C1 segment of cervical spinal cord (tissue), 14 donors: ENCODE measurements at places on chromosomes 7 and 10.
A peak's percentile ranks its signal among the peaks of the same experiment; 100 is the strongest.

GRCh38 chr7:97270280-97270679 lies 152.8 kb downstream of the SDHAF3 start:
- no peak for DNase-seq

GRCh38 chr7:46960970-46961369 lies 620.9 kb downstream of the TNS3 start:
- no peak for DNase-seq

DNA sequence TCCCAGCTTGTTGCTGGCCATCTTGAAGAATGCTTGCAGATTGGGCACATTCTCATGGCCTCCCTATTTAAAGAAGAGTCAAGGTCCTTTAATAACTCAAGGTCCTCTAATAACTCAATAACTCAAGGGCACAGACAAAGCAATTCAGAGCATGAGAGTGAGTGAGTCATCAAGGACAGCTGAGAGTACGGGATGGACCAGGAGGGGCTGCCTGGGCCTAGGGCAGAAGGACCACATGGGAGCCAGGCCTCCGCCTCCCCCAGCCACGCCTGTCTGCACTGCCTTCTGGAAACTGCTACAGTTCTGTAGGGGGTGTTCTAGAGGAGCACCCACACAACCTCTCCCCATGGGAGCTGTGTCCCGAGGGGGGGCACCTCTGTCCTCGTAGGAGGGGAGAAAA lies 48.9 kb downstream of the ZNF503 start:
- DNase-seq, result no peak

DNA sequence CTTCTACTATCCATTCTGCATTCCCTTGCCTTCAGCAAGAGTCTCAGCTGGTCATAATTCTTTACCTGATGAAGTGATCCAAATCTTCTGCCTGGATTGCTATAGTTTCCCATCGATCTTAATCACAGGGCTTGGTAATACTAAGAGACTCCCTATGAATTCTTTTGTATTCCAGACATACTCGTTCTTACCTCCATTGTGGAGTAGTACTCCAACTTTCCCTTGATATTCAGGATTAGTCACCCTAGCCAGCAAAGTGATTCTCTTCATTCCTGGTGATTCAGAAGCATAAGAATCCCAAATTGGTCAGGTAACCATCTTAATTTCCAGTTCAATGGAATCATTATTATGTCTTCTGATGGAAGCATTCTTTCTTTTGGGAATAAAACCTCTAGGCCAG lies 96.7 kb downstream of the TWIST1 start:
- DNase-seq, result no peak

DNA sequence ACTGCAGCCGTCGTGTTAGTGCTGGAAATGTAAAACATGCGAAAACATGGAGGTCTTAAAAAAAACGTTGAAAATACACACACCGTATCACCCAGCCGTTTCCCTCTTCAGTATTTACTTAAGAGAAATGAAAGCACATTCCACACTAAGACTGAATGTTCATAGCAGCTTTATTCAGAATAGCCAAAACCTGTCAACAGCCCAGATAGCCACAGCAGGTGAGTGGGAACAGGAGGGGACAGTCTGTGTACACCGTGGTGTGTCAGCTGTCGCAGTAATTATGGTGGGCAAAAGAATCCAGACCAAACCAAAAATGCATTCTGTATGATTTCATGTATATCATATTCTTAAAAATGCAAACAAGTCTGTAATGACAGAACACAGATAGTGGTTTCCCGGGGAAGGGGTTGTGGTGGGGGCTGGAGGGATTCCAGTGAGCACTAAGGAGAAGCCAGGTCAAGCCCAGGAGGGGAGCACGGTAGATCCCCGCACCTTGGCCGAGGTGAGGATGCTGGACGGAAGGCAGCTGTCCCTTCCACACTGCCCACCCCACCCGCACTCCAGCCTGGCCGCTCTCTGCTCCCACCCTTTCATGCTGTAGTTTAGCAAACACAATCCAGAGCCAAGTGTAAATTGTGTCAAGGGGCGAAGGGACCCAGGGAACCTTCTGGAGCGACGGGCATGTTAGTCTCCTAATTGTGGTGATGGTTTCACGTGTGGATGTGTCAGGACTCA lies 123.6 kb downstream of the NKX6-2 start:
- no peak for DNase-seq

GRCh38 chr10:86443936-86444335 lies 77.3 kb upstream of the GRID1 start:
- no peak for DNase-seq

DNA sequence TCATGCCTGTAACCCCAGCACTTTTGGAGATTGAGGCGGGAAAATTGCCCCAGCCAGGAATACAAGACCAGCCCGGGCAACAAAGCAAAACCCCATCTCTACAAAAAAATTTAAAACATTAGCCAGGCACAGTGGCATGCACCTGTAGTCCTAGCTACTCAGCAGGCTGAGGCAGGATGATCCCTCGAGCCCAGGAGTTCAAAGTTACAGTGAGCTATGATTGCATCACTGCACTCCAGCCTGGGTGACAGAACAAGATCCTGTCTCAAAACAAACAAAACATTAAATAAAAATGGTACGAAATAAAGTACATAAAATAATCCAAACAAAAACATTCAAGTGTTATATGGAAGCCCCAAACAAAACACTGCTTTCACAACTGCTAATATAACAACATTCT lies 125.0 kb downstream of the SNX13 start:
- DNase-seq, result no peak

GRCh38 chr7:42237811-42238541 lies 967 bp upstream of the GLI3 start:
- peak; percentile 13 for DNase-seq

- no peak for DNase-seq
These were observed 110.7 kb downstream of the LRMDA start for GRCh38 chr10:75542084-75542483.

DNA sequence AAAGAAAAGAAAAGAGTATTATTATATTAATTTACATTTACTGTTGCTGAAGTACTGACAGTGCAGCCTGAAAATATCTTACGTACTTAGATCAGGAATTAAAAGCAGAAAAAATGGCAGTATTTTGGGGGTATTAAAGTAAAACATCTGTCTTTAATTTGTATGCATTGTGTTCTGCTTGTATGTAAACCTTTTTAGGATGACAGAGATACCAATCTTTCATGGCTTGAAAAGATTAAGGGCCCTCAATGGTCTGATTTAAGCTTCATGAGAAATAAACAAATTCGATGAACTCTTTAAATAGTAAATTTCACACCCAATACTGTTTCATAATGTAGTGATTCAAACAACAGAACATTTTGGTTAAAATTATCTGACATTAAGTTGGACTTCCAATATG lies 116.3 kb downstream of the MLLT10 start:
- no peak for DNase-seq

GRCh38 chr10:58894929-58895328 lies 281.5 kb upstream of the PHYHIPL start:
- DNase-seq, result no peak

- DNase-seq, result peak; percentile 84
These were observed 99.6 kb upstream of the DIP2C start for GRCh38 chr10:788796-789748.

DNA sequence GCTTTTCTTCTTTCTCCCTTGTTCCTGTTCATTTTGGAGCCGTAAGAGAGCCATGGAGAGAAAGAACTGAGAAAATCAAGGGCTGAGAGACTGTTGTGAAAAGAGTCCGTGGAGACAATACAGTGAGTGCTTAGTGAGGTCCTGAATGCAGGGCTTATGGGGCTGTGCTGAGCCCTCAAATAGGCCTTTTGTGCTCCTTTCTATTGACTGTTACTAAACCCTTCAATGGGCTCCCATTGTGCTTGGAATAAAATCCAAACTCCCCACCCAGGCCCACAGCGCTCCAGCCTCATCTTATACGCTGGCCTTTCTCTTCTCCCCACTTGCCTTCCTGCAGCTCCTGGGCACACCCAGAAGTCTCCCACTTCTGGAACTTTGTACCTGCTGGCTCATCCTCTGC lies 243.1 kb upstream of the HABP2 start:
- DNase-seq, result no peak
